ENCODE measurements at places on chromosomes 6 and 20.
A peak's percentile ranks its signal among the peaks of the same experiment; 100 is the strongest.

DNA sequence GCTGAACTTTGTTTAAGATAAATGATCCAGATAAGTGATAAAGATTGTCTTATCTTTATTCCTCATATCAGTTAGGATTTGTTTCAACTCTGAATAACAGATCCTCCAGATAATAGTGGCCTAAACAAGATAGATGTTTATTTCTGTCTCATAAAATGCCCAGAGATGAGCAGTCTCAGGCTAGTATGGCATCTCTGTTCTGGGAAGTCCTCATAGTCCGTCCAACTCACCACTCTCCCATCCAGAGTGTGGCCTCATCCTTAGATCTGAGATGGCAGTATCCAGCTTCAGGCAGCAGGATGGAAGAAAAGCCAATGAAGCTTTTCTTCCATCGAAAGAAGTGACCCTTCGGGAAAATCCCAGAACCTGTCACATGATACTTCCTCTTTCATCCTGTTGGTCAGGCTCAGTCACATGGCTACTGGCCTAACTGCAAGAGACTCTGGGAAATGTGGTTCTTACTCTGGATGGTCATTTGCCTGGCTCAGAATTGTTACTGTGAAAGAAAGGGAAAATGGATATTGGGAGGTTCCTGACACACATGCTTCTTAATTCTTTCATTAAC lies 29.4 kb upstream of the TAGAP start:
- peak; percentile 37 for DNase-seq

- DNase-seq, result no peak
These were observed 414.5 kb downstream of the ESR1 start for GRCh38 chr6:152221806-152222628.

DNA sequence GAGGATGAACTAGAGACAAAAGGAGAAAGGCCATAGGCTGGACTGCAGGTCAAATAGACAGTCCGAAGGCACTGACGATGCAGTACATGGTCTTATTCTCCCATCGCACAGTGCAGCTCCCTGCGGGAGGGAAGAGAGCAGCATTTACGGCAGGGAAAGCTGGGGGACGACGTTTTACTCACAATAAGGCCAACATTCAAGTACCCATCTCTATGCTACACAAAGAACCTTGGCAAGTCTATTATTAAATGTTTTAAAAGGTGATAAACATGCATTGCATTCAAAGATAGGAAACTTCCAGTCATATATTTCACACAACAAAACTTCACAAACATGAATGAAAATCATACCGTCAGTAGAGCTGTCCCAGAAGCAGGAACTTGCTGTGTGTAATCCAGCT lies 7.8 kb downstream of the DYNLT1 start:
- DNase-seq, result no peak

DNA sequence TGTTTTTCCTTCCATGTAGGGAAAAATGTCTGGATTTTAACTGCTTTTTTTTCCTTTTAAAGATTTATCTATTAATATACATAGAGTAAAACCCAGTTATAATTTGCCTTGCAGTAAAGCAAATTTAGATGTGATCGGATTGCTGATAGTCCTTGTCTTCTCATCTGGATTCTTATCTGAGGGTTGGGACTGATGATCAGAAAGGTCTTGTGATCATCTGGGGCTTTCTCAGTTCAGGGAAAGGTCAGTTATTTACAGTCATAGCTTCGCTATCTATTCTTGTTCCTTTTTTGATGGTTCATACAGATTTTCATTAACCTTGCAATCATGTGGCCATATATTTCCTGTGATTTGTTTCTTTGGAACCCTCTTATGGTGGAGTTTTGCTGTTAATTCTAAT lies 63.8 kb upstream of the CLDN20 start:
- DNase-seq, result no peak
